ENCODE measurements at places on chromosomes 12 and 14.

DNA sequence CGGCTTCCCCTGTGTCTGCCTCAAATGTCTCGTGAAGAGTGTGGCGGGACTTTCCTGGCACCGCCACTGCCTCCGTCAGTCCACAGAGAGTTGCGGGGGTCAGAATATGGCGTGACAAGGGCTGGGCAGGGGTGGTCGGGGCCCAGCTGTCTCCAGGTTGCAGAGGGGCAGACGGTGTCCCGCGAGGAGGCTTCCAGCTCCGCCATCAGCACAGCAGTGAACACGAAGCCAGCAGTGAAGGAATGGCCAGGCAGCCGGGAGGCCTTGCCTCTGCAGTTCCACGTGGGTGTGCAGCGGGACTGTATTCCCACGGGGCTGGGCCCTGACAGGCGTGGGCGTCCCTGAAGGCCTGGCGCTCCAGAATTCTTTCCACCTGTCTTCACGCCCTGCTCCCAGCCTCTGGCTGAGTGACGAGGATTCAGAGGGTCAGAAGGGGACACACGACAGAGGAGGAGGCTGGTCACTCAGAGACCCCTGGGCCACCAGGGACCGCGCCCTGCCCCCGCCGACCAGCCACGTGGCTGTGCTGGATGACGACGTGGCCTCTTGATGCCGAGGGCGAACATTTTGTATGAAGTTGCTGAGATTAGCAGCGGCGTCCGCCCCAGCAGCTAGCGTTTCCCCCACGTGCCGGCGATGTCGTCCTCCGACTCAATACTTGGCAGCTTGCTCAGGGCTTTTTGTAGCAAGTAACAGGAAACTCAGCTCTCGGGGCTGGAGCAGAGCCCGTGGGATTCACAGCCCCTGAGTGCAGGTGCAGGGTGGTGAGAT is 25.0 kb upstream of the GALNT9 start:
- no peak for DNase-seq

DNA sequence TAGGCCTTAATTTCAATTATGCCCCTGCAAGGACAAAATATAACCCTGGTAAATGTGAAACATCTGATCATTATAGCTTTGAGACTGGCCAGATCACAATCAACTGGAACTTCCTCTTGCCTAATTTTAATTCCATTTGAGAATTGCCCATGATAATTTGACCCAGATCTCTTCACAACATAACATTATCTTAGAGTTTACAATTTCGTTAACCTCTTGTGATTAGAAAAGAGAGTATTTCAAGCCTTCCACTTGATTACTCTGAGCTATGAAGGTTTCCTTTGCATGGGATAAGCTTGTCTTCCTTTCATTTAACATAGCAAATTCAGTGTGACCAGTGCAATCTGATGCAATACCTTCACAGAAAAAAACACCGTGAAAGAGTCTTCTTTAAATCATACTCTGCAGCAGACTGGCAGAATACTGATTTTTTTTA is 143.6 kb downstream of the DUSP6 start:
- peak; percentile 54 for DNase-seq

DNA sequence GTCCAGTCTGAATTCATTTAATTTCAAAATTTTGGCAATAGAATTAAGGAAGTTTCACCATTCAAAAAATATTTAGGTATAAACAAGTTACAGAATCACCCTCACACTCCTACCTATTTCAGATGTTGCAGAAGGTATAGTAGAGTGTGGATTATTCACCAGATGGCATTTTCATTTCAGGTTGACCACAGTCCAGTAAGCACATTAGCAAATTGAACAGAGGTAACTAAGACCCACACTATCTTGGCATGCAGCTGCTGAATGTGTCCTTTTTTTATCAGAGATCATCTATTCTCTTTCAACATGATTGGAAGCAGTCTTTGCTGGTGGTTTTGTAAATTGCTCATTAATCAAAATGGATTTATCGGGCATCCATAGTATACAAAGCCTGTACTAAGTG is 151.8 kb upstream of the GARIN6 start:
- DNase-seq: no peak

GRCh38 chr14:88002421-88003075 is 2.4 kb upstream of the GPR65 start:
- DNase-seq: no peak

DNA sequence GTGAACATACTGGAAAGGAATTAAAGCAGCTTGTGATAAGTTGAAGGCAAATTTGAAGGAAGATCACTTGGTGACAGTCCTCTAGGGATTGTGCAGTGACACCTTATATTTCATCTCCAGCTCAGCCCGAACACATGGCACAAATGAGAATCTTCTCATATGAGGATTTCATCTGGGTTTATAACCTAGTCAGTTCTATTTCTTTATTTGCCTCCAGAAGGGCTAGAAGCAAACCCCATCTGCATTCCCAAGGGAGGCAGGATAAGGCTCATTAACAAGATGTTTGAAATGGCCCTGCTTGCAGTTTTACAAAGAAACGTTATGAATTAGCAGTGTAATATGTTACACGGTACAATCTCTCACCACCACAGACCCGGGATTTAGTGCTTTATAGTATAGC is 90.7 kb upstream of the KRR1 start:
- DNase-seq: no peak

DNA sequence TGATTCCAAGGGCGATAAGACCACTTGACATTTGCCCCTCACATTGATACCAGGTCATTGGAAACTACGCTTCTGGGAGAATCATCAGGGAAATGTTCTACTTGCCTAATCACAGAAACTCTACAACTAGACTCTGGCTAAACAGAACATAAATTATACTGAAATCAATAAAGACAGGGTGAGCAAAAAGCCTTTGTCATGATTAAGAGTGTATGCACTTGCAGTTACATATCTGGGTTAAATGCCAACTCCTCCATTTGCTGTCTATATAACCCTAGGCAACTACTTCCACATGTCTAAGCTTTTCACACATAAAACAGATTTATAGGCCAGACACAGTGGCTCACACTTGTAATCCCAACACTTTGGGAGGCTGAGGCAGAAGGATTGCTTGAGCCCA is 125.7 kb downstream of the PHLDA1 start:
- no peak for DNase-seq

GRCh38 chr12:57232156-57232756 is 2.7 kb downstream of the SHMT2 start:
- DNase-seq: no peak
